COR-L47 (cell line): ENCODE measurements at places on chromosomes 2 and 18.

DNA sequence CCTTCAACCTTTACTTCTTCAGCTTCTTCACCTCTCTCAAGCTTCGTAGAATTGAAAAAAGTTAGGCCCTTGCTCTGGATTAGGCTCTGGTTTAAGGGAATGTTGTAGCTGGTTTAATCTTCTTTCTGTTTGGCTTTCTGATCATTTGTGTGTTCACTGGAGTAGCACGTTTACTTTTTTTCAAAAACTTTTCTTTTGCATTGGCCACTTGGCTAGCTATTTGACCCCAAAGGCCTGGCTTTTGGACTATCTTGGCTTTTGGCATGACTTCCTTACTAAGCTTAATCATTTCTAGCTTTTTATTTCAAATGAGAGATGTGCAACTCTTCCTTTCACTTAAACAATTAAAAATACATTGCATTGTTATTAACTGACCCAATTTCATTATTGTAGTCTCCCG is 1154.8 kb upstream of the ZEB2 start:
- DNase-seq, result no peak

- DNase-seq, result no peak
Measured at GRCh38 chr2:241002275-241003046, 4.0 kb downstream of the SNED1 start.

DNA sequence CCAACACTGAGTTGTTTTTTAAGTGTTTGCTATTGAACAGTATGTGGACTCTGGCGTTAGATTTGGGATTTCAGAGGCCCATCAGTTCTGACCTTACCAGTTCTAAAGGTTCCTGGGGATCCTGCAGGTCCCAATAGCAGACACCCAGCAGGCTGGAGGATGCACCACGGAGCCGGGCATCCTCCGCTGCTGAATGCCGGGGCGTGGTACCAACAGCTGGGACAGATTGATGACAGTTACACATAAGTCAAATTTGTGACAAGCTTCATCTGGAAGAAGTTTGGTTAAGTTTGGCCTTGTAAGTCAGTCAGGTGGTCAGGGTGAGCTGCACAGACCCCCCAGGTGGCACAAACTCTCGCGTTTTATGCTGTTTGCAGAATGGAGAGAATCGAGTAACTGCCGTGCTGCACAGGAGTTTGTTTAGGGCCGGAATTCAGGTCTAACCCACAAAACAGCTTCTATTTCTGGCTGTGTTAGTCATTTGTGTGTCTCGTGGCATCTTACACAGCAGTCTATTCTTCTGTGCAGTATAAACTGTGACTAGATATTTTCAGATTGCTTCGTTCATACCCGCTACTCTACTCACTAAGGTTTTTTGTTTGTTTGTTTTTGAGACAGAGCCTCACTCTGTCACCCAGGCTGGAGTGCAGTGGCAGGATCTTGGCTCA is 19.2 kb downstream of the CTDP1 start:
- no peak for DNase-seq

GRCh38 chr18:37270038-37270665 is 295.4 kb downstream of the CELF4 start:
- no peak for DNase-seq

DNA sequence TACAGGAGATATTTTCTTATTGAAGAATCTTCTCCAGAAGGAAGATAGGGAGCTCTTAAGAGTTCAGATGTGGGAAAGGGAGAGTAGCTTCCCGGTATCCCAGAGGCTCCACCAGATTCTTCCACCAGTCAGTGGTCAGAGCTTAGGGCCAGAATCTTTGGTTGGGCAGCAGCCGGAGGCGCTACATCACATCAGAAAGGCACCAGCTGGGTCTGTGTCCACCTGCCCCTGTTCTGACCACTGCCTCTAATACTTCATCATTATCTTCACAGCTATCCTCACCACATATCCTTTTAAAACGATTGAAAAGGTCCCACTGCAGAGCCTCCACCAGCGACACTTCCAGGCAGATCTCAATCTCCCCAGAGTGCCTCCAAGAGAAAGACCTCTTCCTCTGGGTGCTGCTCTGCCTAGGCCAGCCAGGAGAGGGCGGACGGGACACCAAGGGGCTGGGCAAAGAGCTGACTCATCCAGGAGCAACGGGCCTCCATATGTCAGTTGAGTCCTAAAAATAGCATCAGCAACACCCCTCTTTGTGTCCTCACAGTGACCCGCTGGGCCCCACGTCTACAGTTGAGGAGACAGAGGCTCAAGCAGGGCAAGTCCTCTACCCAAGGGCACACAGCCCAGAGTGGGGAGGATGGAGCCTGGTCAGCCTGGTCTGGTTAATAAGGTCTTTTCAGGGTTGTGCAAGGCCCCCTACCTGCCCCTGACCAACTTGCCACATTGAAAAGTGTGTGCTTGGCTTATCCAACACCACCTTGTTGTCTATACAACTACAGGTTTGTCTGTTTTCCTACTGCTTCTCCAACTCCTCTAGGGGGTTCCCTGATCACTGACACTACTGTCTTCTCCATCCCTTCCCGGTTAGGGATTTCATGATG is 81.2 kb downstream of the ADD2 start:
- DNase-seq, result no peak
